Activated T-helper 2 cell treated with anti-CD3 and anti-CD28 coated beads, Interferon-gamma antibody, Interleukin-2, Interleukin-4, amounts not matched to agents 10 μg/mL and 5 μg/mL and 100 μg/mL, durations not matched to agents 14 hours and 24 hours and 36 hours (primary cell): ENCODE measurements at places on chromosomes 3 and 15. TPM values are rescaled to one million over a fixed set of nuclear protein-coding genes. Genes with fewer than 3 reads are reported as not detected.

ZDHHC23 gene
- 2.6 and 2.9 TPM in 2 replicates for total RNA-seq

GRCh38 chr3:24578951-24579421 lies 84.3 kb upstream of the THRB start:
- DNase-seq = no peak

DNA sequence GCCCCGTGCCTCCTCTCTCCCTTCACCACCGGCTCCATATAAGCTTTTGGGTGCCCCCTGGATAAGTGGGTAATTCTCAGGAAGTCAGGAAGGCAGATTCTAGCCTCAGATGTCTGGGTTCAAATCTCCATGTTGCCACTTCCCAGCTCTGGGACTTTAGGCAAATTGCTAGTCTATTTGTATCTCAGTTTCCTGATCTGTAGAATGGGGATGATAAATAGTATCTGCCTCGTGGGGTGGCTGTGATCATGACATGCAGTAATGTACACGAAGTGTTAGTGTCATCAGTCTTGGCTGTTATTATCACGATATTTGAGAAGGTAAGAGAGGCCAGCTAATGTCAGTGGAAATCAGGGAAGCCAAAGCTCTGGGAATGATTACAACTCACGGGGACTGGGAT lies 43.3 kb downstream of the MUC4 start:
- no peak for DNase-seq

CD80 gene
- 6.8 TPM in 2 replicates for total RNA-seq

HPS3 gene
- 20.2 and 24.4 TPM in 2 replicates for total RNA-seq

- no peak for DNase-seq
These were observed 17.4 kb upstream of the RAF1 start for GRCh38 chr3:12681089-12681942.

TMCO5A gene
- total RNA-seq = not detected in 2 replicates

DNA sequence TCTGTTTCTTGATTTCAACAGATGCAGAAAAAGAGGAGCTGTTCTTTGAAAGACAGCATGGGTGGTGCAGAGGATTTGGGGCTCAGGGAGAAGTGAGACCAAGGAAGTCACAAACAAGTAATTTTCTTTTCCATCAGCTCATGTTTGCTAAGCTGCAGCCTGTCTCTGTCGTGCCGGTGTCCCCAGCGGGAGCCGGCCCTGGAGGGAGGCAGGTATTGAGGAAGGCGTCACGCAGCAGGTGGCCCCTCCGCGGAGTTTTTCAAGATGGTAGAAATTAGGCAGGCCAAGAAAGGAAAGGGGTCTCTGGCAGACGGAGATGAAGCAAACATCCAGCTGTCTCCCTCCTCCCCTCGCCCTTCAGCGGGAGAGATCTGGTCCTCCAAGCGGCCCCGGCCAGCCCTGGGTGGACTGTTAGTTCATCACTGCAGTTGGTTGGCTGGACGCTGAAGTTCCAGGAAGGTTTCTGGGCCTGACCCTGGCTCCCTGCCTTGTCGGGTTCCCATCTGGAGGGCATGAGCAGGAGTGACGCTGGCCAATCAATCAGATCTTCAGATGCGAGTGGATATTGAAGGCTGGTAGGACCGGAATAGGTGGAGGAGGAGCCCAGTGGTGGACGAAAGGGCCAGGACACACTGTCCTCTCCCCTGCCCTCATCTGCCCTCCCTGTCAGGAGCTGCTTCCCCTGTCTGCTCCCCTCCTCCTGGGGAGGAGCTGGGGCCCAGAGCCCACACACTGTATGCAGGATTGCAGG lies 27.7 kb upstream of the MUC4 start:
- DNase-seq = no peak

- no peak for DNase-seq
These were observed 87.6 kb downstream of the DPH6 start for GRCh38 chr15:35458176-35458856.

DNA sequence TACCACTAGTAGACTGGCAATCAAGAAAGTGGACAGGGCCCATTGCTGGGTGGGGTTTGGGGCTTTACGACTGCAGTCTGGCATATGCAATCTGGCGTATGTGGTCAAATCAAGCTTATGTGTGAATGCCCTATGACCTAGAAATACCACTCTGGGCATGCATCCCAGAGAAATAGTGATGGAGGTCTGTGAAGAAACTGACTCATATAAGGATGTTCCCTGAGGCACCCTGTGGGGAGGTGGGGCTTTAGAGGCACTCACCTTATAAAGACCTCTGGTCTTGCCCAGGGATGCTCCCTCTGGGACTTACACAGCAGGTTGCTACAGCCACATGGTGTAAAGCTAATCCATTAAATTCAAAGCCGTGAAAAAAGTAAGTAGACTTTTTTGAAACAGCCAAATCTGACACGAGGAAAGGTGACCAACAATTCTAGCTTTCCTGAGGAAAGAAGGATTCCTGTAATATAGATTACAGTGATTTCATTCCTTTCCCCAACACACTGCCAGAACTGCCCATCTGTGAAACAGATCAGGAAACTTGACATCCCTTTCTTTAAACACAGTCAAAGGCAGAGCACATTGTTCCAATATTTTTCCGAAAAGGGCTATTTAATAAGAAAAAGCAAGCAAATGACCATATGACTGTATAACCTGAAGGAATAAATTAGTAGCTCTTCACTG lies 13.6 kb downstream of the RARRES1 start:
- DNase-seq = no peak

GRCh38 chr15:66822114-66822513 lies 120.1 kb downstream of the SMAD6 start:
- no peak for DNase-seq

CPEB1 gene
- not detected in 2 replicates for total RNA-seq

GRCh38 chr15:89329329-89330084 lies 5.1 kb downstream of the POLG start:
- DNase-seq = no peak

DNA sequence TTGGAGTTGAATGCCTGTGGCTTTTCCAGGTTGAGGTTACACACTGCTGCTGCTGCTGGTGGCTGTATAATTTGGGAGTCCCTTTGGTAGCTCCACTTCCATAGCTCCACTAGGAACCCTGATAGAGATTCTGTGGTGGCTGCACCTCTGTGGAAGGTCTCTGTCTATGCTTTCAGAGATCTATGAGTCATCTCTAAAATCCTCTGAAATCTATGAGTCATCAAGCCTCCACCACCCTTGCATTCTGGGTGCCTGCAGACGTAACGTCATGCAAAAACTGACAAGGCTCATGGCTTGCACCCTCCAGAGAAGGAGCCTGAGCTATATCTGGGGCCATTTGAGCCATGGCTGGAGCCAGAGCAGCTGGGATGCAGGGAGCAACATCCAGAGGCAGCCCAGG lies 1037.0 kb upstream of the CFAP20DC start:
- DNase-seq = peak; percentile 50

- no peak for DNase-seq
These were observed 272.2 kb upstream of the NR2F2 start for GRCh38 chr15:96058103-96058851.

DNA sequence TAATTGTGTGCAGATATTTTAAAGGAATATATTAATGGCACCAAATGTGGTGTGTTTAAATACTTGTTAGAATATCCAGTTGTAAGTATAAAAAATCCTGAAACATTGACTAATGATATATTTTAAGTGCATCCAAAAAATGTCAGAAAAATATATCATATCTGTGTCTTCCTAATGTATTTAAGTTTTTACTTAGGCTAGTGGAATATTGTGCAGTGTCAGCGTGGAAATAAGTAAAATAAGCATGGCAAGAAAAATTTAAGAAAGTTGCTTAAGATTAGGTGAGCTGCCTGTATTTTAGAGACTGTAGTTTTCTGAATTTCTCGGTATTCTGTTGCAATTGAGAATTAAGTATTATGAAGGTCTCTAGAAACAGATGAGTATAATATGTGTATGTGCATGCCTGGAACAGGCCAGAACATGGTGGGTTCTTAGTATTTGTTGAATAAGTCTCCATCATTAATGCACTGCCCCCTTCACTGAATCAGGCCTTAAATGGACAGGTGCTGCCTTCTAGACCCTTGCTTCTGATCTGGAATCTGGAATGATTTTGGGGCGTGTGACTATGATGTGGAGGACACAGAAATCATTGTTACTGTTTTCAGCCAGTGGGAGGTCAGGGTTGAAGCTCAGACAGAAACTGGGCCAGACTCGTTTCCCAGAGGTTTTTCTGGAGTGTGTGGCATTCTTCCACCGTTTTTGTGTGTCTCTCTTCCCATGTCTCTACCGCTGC lies 86.1 kb downstream of the TRAK1 start:
- DNase-seq = no peak

GRCh38 chr15:78394026-78394425 lies 44.0 kb upstream of the IREB2 start:
- no peak for DNase-seq

GRCh38 chr3:52198643-52199608 lies 966 bp downstream of the ALAS1 start:
- DNase-seq = no peak

DNA sequence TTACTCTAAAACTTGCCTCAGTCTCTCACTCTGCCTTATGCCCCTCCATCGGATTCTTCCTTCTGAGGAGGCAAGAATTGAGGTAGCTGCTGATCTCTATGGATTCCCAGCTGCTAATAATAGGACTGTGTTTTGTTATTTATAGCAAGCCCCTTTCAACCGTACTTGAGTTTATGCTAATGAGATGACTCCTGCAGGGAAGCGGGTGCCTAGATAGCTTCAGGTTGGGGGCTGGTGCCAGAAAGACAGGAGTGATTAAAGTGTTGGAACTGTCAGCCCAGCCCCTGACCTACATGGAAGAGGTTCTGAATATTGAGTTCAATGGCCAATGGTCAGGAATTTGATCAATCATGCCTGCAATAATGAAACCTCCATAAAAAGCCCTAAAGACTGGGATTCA lies 21.8 kb upstream of the LIMD1 start:
- DNase-seq = no peak

- no peak for DNase-seq
These were observed 55.6 kb upstream of the TBC1D5 start for GRCh38 chr3:17798000-17798399.
